GM03348 (cell line): ENCODE measurements at places on chromosomes 5 and 9.
A peak's percentile ranks its signal among the peaks of the same experiment; 100 is the strongest.

GRCh38 chr9:103707181-103707580, 386.9 kb upstream of the SMC2 start:
- DNase-seq: no peak

DNA sequence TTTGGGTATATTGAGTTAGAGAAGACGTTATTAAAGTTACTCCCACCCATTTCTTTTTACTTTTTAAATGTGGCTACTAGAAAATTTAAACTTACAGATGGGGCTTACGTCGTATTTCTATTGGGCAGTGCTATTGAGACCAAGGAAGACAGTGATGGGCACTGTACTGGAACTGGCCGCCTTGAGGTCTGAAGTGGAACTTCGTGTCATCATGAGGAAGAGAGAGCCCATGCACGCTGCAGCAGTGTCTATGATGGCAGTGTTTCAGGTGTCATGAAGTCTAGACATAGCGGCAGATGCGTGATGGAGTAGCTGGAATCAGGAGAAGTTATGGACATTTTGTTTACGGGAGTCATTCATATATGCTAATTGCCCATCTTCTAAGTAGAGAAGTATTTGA, 143.7 kb downstream of the LRRC70 start:
- no peak for DNase-seq

DNA sequence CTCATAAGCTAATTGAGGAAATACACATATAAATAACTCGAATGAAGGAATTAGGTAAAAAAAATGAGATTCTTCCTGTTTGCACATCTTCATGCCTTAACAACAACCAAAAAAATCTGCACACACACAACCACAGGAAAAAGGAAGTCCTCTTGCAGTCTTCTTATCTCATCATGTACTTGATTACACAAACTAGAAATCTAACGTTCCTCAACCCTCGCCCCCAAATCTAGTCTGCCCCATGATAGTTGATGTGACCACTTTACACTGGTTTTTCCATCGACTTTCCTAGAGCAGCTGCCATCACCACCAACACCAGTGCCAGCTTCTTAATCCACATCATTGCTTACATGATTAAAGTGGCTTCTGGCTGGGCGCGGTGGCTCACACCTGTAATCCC, 31.2 kb upstream of the RNU6ATAC start:
- no peak for DNase-seq

DNA sequence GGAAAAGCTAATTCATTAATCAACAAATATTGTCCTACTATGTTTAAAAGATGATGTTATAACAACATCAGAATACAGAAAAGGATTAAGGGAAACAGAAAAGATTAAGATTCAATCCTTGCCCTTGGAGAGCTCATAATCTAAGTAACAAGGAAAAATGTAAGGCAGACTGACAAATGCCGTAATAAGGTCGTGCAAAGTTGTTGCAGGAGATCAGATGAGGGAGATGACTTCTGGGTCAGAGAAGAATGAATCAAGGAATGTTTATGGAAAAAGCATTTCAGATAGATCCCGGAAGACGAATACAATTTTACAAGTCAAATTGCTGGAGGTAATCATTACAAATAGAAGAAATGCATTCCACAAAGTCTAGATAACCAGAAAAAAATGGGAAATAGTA, 6.4 kb downstream of the ADAMTS6 start:
- no peak for DNase-seq

- no peak for DNase-seq
Observed at GRCh38 chr5:93421987-93422401, 159.0 kb downstream of the NR2F1-AS1 start.

DNA sequence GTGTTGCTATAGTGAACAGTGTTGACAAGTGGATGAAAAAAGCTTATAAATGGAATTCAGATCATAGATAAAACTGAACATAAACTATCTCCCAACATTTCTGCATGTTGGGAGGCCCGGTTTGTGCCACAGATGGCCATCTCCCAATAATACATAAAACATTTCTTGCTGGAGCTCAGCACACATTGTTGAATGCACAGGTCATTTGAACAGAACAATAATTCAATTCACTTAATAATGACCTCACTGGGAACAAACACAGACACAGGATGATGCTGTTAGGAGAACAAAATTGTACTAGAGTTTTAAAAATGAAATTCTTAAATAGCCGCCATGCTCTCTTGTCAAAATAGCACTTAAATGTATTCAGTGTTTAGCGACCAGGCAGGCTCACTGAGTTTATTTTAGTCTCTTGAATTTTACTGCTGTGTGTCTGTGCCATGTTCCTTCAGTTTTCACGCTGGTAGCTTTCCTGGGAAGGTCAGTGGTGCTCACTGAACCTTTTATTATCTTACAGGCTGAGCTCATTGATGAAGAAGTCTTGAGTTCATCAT, 85.0 kb upstream of the SSBP2 start:
- no peak for DNase-seq

DNA sequence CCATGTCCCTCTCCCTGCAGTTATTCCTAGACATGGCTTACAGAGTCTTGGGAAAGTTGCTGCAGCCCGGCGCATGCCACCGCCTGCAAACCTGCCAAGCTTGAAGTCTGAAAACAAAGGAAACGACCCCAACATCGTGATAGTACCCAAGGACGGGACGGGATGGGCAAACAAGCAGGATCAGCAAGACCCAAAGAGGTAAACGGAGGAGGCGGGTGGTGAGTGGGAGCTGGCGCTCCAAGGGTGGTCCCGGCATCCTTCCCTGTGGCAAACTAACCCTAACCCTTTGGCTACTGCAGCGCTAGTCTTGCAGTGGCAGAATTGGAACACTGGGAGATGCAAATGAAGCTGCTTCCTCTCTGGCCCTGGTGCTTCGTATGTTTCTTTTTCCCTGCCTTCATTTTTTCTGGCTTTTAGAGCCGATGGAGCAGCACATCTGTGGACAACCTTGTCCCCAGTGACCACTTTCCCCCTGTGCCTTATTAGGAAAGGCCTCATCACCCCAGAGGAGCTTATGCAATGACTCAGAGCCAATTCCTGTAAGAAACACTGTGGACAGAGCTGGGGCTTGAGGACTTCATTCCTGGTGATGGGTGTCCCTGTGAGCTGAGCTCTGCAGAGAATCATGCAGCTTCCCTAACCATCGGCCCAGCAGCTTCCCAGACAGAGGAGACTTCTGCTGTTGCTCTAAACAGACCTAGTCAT, 38.9 kb downstream of the PRRC2B start:
- peak; percentile 87 for DNase-seq

DNA sequence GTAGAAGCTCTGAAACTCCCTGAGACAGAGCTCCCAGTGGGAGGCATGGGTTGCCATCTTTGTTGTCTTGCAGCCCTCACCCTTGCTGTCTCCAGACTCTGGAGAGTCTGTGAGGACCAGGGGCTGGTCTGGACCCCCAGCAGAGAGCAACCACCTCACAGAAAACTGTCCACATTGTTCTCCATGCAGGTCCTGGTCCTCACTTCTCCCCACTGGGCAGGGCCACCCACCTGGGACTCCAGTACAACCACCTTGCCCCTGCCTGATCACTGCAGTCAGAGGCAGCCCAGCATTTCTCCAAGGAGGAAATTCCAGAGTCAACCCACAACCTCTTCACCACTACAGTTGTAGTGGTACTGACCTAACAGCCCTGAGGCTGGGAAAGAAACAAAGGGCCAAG, 285.6 kb upstream of the RPS23 start:
- no peak for DNase-seq

- DNase-seq: no peak
Observed at GRCh38 chr9:97473717-97474116, 27.7 kb upstream of the TMOD1 start.

DNA sequence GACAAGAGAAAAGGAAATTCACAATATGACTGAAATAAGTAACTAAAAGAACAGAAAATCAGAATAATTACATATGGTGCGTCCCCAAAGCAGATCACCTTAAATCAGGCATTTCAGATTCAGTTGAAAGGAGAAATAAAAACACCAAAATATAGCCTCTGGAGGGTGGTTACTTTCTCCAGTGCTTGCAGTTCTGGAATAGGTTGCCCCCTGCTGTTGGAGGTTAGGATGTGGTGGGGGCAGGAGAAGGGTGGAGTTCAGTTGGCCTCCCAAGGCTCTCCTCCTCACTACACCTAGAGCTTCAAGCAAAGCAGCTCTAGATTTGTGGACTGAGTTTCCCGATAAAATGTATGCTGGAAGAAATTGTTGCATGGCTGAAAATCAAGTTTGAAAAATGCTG, 338.2 kb upstream of the TLE4 start:
- DNase-seq: peak; percentile 43

- DNase-seq: no peak
Observed at GRCh38 chr9:121861501-121862180, 210.2 kb downstream of the DAB2IP start.

- peak; percentile 39 for DNase-seq
Observed at GRCh38 chr9:94140791-94141790, 56.8 kb downstream of the PTPDC1 start.

DNA sequence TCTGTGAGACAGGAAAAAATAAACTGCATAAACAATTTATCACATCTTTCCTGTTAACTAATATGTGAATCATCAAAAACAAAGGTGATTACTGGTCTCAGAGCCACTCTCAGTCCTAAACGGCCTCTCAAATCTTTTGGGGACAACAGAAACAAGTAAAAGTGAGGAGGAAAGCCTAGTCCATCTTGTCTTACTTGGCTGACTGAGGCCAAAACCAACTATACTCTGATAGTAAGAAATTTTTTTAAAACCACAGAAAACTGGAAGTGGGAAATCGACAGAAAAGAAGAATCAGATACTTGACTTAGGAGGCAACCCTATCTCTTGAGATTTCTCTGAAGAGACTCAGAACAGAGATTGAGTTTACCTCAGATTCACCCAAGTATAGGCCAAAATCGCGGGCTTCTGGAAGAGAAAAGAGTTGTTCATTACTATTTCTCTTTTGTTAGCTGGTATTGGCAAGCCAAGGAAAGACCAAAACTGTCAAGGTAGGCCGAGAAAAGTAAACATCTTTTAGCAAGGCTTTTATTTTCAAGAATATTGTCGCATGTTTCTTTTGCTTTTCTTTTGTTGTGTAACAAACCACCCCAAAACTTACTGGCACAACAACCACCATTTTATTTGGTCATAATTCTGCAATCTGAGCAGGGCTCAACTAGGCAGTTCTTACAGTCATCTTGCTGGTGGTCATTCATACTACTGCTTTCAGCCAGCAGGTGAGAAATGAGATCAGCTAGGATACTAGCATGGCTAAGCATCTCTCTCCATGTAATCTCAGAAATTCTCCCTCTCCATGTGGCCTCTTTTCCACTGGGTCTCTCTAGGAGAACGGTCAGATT, 46.1 kb downstream of the RFX3 start:
- no peak for DNase-seq
